NCI-H345 (cell line): ENCODE measurements at places on chromosomes 2 and 18.

- no peak for DNase-seq
These were observed 248.5 kb upstream of the ID2 start for GRCh38 chr2:8433390-8433789.

DNA sequence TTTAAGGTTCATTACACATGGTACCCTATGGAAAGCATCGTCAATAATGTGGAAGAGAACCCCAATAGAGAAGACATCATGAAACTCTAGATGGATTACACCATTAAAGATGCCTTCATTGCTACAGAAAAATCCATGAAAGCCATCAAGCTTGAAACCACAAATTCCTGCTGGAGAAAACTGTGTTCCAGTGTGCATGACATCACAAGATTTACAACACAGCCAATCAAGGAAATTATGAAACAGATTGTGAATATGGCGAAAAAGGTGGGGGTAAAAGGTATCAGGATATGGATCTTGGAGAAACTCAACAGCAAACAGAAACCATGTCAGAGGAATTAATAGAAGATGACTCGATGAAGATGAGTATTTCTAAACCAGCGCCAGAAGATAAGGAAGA, 200.0 kb downstream of the SLC4A10 start:
- DNase-seq = no peak

DNA sequence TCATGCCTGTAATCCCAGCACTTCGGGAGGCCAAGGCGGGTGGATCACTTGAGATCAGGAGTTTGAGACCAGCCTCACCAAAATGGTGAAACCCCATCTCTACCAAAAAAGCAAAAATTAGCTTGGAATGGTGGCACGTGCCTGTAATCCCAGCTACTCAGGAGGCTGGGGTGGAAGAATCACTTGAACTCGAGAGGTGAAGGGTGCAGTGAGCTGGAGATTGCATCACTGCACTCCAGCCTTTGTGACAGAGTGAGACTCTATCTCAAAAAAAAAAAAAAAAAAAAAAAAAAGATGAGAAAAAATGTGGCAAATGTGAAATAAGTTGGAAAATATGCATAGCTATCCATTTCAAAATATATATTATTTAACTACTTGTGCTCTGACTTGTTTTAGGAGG, 65.0 kb downstream of the KCNS3 start:
- DNase-seq = no peak

- peak; percentile 3 for DNase-seq
These were observed 339.7 kb upstream of the SLC14A2 start for GRCh38 chr18:45275367-45276113.

- no peak for DNase-seq
These were observed 6.9 kb downstream of the INHA start for GRCh38 chr2:219578811-219579613.

GRCh38 chr18:74140582-74140981, 7.1 kb downstream of the FBXO15 start:
- no peak for DNase-seq

DNA sequence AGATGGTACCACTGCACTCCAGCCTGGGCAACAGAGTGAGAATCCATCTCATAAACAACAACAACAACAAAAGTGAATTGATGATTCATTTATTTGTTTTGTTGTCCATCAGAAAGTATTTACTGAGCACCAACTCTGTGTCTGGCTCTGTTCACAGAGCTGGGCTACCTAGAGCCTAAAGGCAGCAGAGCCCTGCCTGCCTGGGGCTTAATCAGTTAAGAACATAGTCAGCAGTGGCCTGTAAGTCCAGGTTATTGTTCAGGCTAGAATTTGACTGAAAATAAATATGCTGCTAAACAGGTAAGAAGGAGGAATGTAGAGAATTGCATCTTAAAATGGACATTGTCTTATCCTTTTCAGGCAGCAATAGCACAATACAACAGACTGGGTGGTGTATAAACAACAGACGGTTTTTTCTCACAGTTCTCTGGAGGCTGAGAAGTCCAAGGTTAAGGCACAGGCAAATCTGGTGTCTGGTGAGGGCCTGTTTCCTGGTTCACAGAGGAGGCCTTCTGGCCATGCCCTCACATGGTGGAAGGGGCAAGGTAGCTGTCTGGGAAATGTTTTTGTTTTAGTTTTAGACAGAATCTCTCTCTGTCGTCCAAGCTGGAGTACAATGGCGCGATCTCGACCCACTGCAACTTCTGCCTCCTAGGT, 22.2 kb upstream of the ARL4C start:
- DNase-seq = no peak

- no peak for DNase-seq
These were observed 15.5 kb downstream of the NCK2 start for GRCh38 chr2:105760191-105760590.

GRCh38 chr2:192655916-192656315, 461.2 kb upstream of the TMEFF2 start:
- DNase-seq = no peak

DNA sequence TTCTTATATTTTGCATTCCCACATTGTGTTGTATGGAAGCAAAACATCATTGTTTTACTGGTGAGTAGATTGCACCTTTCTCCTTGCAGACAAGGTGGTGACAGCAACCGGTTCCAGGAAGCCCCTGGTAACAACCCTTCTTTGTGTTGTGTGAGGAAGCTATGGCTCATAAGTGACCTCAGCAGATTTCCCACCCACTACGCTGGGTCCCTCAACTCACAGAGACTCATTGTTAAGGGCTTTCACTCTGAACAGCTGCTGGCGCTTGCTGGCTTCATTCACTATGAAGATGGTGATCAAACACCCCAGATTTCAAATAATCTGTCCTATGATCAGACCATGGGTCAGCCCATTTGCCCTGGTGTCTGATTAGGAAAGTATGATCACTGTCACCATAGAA, 53.4 kb downstream of the WIPF1 start:
- no peak for DNase-seq

DNA sequence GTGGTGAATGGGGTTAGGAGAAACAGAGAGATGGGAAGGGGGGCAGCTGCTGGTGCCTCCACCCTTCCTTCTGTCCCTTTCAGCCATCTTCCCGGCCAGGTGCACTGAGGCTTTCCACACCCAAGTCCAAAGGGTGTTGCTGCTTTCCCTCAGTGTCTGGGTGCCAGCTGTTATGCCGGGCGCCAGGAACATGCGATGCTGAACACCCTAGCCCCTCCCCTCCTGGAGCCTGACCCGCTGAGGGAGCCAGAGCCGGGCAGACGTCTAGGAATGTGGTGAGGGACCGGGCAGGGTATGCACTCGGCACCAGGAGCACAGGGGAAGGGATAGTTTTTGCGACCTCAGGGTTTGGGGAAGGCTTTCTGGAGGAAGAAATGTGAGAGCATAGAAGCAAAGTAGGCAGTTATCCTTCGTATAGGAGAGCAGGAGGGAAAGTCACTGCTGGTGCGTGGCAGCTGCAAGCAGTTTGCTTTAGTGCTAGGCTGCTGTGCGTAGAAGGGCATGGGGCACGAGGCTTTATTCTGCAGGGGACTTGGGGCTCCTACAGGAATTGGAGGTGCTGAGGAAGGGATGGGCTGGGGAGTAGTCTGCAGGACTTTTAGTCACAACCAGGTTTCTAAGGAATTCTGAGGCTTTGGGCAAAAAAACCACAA, 147.7 kb downstream of the TSN start:
- peak; percentile 28 for DNase-seq

GRCh38 chr2:122148128-122148767, 392.8 kb downstream of the TSN start:
- DNase-seq = no peak

GRCh38 chr2:72913486-72914205, 3.7 kb upstream of the EMX1 start:
- no peak for DNase-seq

- DNase-seq = no peak
These were observed 157.4 kb downstream of the FBXO15 start for GRCh38 chr18:73990258-73990657.

DNA sequence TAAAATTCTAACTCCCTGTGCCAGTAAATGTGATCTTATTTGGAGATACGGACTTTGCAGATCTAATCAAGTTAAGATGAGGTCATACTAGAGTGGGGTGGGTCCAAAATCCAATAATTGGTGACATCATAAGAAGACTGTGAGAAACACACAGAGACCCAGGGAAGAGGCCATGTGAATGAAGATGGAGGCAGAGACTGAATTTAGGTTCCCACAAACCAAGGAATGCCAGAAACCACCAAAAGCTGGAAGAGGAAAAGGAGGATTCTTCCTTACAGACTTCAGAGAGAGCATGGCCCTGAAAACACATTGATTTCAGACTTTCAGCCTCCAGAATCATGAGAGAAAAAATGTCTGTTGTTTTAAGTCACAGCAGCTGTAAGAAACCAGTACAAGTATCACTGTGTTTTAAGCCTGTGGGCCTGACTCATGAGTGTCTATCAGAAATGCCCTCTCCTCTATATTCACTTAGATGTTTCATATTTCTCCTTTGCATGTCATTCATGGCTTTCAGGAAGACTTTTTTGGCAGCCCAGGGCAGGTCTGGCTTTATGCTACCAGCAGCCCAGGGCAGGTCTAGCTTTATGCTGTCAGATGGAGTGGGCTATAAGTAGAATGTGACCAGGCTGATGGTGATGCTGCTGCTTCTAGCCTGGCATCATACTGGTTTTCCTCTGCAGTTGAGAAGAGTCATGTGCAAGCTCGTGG, 100.0 kb downstream of the SPOPL start:
- no peak for DNase-seq

- DNase-seq = no peak
These were observed 95.7 kb downstream of the NEDD4L start for GRCh38 chr18:58139459-58140386.

DNA sequence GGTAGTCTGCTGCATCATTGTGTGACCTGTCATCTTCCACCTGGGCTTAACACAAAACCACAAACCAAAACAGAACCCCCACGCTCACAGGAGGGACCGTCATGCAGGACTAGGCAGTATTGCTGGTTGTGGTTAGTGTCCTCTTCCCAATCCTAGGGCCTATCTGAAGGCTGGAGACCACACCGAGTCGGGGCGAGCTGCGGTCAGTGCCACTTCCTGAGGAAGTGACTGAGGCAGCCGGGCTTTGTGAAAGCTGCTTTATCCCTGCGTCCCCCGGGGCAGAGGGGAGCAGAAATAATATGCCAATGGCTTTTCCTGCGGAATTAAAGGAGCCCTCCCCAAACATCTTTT, 22.9 kb downstream of the ZNF532 start:
- DNase-seq = no peak

GRCh38 chr2:49167131-49167530, 12.8 kb upstream of the FSHR start:
- DNase-seq = peak; percentile 33

DNA sequence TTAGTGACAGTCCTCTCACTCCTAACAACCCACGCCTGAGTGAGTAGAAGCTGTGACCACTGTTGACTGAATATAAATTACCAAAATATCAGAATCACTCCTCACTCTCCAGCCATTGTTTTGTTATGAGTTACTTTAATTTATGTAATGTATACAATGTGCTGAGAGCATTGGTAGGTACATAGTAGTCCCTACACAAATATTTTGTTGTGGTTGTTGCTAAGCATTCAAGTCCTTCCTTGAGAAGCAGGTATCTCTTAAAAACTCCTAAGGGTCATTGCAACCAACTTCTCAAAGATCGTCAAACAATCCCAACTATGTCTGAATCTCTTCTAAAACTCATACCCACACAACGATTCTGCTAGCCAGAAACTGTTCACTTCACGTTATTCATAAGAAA, 476.8 kb upstream of the TNP1 start:
- DNase-seq = no peak

- no peak for DNase-seq
These were observed 48.4 kb upstream of the B3GNT7 start for GRCh38 chr2:231347081-231347480.

DNA sequence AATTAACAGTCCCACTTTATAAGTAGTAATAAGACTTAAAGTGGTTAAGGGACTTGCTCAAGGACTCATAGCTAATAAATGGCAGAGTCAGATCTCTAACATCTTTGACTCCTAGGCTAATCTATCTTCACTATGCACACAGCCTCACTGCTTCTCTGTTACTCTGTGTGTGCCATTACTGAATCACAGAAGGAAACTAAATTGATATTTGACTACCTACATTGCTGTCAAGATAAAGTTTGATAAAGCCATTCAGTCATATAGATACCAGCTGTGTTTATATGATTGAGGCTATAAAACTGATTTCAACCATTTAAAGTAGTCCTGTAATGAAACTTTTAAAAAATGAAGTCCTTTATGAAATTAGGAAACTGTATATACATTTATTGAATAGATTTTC, 10.9 kb downstream of the SLC39A10 start:
- no peak for DNase-seq

DNA sequence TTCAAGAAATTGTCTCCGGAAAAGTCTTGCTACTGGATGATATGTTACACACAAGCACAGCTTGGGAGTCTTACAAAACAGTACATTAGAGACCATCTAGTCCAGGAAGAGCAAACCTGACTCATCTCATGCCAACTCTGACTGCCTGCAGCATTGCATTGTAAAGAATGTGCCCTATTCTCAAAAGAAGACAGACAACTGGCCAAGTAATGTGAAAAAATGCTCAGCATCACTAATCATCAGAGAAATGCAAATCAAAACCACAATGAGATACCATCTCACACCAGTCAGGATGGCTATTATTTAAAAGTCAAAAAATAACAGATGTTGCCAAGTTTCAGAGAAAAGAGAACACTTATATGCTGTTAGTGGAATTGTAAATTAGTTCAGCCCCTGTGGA, 42.7 kb upstream of the GORASP2 start:
- DNase-seq = no peak

GRCh38 chr18:37547196-37547827, 18.3 kb downstream of the CELF4 start:
- DNase-seq = no peak

- DNase-seq = no peak
These were observed 9.7 kb downstream of the OXER1 start for GRCh38 chr2:42754021-42754775.

DNA sequence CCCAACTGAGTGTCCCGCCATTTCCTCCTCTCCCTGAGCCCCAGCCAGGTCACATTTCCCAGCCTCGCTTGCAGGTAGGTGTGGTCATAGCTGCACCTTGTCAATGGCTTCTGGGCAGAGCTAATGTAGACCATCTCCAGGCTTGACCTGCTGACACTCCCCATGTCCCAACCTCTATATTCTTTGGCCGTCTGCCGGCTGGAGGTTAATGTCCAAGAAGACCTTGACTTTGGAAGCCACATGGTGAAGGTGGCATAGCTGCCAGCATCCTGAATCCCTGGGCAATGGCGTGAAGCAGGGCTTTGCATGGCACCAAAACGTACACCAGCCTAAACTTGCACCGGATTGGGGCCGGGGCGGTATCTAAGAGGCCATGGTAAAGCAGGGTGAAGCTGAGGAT, 88.3 kb downstream of the SPP2 start:
- no peak for DNase-seq

DNA sequence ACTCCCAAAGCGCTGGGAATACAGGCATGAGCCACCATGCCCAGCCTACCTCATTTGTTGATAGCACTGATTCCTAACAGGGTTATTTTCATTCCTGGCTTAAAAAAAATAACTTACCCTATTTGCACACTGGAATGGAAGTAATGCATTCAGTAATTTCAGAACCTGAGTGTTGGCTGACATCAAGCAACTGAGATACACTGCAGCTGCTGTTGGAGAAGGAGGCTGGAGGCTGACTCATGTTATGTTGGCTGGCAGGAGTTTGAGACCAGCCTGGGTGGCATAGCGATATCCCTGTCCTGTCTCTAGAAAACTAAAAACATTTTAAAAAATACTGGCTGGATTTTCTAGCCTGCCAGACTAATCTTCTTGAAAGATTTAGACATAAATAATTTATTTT, 385.1 kb upstream of the MEX3C start:
- DNase-seq = no peak

GRCh38 chr18:54069729-54070128, 154.7 kb downstream of the MBD2 start:
- DNase-seq = no peak

GRCh38 chr2:181420259-181421130, 36.7 kb upstream of the ITGA4 start:
- no peak for DNase-seq
